ENCODE measurements at places on chromosomes 2 and 18.

DNA sequence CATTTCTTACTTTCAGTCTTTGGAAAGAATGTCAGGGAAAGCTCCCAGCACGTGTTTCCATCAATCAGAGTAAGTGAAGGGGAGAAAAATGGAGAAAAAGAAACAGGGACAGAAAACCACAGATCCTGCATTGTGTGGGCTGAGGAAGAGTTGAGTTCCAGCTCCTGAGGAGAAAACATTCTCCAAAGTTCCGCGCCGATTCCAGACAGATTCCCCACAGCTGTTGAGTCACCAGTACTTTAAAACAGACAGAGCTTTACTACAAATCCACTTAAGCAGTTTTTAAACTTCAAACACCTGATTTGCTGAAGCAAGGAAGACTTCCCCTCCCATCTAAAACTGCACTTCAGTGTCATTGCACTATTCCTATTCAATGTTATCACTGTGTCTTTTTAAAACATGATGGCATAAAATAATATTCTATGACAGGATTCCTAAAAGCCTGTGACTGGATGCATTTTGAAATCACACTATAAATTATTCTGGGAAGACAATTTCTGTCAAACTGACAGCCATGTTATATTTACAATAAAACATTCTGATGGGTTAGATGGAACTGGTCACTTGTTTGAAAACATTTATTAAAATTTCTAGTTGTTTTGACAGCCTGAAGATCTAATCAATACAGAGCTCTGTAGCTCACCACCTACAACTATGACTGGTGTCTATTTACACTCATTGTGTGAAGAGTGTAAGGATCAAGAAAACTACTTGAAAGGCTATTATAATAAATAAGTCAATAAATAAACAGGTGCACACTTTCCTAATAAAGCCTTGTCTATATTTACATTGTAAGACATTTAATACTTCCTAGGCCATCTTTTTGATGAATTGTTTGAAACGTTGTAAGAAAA, 40.9 kb downstream of the TCF4 start:
- no peak for DNase-seq

- no peak for DNase-seq
These were observed 181.2 kb upstream of the PXDN start for GRCh38 chr2:1925516-1925915.

GRCh38 chr2:175227393-175227792, 45.9 kb upstream of the ATP5MC3 start:
- no peak for DNase-seq

GRCh38 chr2:101405351-101405899, 18.1 kb upstream of the CREG2 start:
- DNase-seq, result no peak

GRCh38 chr2:45044916-45045315, 35.7 kb upstream of the SIX2 start:
- no peak for DNase-seq

DNA sequence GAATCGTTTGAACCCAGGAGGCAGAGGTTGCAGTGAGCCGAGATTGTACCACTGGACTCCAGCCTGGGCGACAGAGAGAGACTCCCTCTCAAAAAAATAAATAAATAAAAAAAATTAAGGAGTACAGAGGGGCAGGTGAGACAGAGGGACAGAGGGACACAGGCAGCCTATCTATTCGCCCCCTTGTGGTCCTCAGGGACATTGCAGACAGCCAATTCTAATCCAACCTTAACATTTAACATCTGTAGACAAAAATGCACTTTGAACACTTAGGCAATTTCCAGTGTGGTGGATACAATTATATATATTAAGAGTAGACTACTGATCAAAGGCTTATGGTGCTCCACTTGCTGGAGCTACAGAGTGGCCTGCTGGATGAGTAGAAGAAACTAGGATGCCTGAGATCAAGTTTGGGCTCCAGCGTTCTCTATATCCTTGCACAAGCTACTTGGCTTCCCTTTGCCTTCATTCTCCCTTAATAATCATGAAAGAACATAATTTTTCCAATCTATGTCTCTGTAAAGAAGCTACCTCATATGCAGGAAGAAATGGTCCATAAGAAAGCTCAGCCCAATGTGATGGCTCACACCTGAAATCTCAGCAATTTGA, 8.2 kb upstream of the SMARCAL1 start:
- no peak for DNase-seq

DNA sequence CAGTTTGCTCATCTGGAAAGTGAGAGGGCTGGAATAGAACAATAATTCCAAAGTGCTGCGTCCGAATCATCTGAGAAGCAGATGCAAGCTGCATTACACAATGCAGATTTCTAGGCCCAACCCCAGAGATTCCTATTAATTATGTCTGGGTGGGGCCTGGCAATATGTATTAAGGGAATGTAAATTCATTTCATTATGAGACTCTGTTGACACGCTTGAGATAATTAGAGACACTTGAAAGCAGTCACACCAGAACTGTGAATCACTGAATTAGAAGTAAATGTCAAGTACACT, 54.7 kb upstream of the HK2 start:
- no peak for DNase-seq

- DNase-seq, result no peak
These were observed 219.3 kb upstream of the APCDD1 start for GRCh38 chr18:10234912-10235660.

GRCh38 chr2:233964581-233964980, 47.4 kb downstream of the TRPM8 start:
- no peak for DNase-seq

DNA sequence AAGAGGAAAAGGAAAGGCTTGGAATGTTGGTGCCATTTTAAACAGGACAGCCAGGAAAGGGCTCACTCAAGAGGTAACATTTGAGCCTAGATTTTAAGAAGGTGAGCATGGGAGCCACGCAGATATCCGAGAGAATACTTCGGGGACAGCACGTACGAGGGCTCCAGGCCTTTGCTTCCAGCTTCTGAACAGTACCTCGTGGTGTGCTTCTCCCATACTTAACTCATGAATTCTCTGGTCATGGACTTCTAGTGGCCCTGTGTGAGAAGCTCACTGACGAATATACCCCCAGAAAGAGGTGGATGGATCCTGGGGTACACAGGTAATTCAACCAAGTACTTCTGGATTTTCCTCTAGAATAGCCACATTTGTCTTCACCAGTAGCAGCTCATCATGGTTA, 2.7 kb upstream of the VIT start:
- DNase-seq, result no peak

DNA sequence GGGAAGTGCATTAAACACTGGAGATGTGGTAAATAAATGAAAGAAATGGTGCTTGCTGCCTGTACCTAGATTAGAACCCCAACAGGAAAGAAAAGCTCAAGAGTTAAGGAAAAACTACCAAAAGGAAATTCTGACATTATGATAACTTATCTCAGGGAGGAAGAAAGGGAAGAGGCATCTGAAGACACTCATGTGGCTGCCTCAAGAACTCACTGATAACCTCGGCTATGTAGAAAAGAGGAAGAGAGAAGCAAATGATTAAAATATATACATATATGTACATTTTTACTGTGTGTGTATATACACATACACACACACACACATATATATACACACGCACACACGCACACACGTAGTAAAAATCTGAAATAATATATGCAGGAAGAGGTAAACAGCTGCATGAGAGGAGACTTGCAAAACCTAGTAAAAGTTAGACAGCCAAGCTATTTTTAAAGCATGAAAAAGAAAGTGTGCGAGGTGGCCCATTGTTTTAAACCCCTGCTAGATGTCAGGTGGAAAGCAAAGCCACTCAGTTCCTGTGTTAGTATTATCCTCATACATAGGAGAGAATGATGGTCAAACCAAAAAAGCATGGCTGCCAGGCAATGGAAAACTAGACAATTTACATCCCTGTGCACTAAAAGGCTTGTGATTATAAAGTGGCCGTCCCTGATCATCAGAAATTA, 483.0 kb upstream of the NRP2 start:
- DNase-seq, result no peak

GRCh38 chr2:47907039-47907781, 912 bp upstream of the FBXO11 start:
- no peak for DNase-seq

GRCh38 chr2:84850471-84850870, 30.4 kb downstream of the TRABD2A start:
- no peak for DNase-seq

DNA sequence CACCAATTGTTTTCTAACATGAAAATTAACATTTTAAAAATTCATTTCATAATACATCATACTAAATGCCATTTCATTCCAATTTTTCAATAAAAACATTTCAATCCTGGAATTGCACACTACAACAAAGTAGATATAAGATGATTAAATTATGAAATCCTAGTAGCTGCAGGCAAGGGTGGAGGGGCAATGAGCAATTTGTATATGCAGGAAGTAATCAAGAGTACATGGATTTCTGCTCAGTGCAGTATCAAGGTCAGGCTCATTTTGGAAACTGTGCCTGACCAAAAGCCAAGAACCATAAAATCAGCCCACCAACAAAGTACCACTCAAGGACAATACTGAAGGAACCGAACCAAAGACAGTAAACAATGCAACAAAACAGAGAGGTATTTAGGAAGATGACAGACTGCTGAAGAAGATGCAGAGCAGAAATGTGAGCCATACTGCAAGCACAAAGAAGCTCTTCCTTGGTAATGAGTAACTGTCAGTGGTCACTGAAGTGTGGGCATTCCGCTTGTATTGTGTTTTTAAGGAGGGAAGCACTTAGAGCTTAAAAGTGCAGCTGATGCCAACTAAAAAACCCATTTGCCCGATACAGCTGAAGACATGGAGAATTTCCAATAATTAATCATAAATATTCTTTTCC, 34.5 kb upstream of the DSEL start:
- DNase-seq, result no peak

GRCh38 chr18:2960983-2961696, 51.8 kb downstream of the LPIN2 start:
- DNase-seq, result no peak

DNA sequence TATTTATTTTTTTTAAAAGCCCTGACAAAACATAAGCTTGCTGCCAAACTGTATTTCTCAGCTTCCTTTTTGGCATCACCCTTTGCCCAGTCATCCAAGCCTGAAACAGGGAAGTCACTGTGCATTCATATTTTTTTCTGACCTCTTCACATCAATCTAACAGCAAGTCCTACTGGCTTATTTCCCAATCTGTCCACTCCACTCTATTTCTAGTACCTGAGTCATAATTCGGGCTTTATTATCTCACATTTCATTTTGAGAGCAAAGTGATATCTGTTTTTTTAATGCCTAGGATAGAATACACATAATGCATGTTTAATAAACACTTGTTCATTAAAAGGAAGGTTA, 5.1 kb downstream of the HNMT start:
- DNase-seq, result peak; percentile 20

DNA sequence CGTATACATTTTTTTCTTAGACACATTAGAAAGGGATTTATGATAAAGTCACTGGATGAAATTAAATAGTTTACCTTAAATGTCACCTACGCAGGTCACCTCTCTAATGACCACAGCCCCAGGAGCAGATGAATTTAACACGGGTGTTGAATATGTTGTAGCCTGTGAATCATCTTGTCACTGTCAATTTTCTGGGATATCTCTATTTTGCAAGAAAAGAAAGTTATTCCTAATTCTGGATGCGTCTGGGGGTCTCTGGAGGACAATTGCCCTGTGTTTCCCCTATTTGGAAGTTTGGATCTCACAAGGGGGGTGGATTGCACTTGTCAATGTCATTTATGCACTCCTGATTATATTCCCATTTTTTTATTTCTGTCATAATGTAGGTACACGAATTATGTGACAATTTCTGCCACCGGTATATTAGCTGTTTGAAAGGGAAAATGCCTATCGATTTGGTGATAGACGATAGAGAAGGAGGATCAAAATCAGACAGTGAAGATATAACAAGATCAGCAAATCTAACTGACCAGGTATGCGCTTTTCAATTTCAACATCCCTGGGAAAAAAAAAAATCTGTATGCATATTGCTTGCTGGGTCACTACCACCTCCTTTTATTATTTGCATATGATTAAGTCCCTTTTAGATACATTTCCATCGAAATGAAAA, 7.7 kb downstream of the MEIS1 start:
- DNase-seq, result no peak

GRCh38 chr18:40613721-40614120, 1341.3 kb upstream of the PIK3C3 start:
- DNase-seq, result no peak

- no peak for DNase-seq
These were observed 65.0 kb upstream of the TSPYL6 start for GRCh38 chr2:54321047-54321446.

DNA sequence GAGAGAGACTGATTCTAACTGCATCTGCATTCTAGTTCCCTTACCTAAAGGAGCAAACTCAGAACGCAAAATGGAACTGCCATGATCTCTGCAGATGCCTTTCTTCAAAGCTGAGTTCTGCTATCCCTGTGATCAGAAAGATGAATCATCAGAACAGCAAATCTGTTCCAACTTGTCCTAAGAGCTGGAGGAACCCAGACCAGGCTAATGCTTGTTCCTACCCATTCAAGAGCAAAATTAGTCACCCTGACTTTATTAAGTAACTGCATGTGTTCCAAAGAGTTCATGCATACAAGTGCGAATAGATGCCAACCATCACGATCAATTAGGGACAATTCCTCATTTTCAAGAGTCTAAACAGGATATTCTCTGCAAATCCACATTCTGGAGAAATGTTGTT, 46.5 kb downstream of the MBP start:
- no peak for DNase-seq

GRCh38 chr18:57589161-57589560, 2.7 kb upstream of the FECH start:
- no peak for DNase-seq

DNA sequence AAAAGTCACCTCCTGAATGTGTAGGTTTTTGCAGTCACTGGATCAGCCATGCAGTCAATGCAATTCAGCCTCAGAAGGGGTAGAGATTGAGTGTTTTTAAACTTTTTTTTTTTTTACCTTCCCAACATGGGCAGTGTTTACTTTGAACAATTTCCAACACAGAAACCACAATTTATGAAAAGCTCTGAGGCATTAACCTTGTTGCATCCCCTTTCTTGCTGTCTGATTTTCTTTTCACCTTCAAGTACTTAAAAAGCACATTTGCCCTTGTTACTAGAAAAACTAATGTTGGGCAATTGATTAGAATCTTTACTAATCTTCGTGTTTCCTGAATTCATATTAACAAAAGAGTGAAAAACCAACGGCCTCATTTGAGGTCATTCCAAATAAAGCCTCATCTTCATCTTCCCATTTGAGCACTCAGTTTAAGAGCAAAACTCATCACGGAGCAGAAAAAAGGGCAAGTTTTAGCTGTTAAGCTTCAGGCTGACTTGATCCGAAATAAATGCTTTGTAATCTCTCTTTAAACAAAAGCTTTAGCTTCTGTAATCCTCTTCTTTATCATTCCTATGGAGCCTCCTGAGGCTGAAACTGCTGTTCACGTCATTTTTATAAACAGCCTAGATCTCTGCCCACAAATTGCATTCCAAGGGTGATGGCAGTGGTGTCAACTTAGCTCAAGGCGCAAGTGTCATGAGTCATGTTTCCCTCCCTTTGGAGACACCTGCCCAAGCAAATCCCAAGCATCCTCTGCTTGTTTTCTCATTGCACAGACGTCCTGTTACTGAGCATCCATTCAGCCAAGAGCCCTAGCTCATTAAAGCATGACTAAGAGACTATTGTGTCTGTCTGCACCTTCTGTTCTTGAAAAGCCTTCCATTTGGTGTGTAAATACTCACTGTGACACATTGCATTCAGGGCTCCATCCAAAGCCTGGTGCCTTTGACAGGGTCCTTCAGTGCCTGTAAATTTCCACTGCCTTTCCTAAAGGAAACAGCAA, 107.7 kb downstream of the HNMT start:
- DNase-seq, result peak; percentile 37

GRCh38 chr2:221791844-221792243, 219.7 kb upstream of the EPHA4 start:
- no peak for DNase-seq

Data from hippocampal formation (tissue), 2 donors.